Suppressor macrophage treated with lipopolysaccharide for 4 hours (primary cell): ENCODE measurements at places on chromosomes 1 and 21.
A peak's percentile ranks its signal among the peaks of the same experiment; 100 is the strongest.

GRCh38 chr1:73998348-73998959 lies 199.5 kb downstream of the LRRIQ3 start:
- DNase-seq: peak; percentile 18

- DNase-seq: peak; percentile 1
These were observed 335.0 kb upstream of the GREM2 start for GRCh38 chr1:240946926-240947325.

GRCh38 chr1:226526801-226527595 lies 21.6 kb upstream of the STUM start:
- DNase-seq: no peak

GRCh38 chr1:185008838-185009237 lies 34.5 kb upstream of the NIBAN1 start:
- DNase-seq: no peak

- no peak for DNase-seq
These were observed 46.5 kb downstream of the MORN1 start for GRCh38 chr1:2344744-2345296.

DNA sequence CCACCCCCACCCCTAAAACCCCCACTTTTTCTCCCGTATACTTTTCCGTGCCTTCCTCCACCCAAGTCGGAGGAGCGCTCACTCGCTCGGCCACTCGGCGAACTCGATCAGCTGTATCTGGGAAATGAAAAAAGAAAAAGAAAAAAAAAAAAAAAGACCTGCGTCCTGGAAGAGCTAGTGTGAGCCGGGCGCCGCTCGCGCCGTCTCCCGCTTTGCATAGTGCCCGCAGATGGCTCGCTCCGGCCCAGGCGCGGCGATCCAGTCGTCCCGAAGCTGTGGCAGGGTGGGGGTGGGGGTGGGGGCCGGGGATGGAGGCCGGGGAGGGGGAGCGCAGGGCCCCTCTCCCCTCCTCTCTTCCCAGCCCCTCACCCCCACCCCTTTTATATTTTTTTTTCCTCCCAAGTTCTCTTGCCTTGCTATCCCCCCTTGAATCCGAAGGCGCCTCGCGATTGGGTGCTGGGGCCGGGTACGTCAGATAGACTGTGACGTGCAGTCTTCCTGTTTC lies 299 bp upstream of the PROX1 start:
- peak; percentile 30 for DNase-seq

DNA sequence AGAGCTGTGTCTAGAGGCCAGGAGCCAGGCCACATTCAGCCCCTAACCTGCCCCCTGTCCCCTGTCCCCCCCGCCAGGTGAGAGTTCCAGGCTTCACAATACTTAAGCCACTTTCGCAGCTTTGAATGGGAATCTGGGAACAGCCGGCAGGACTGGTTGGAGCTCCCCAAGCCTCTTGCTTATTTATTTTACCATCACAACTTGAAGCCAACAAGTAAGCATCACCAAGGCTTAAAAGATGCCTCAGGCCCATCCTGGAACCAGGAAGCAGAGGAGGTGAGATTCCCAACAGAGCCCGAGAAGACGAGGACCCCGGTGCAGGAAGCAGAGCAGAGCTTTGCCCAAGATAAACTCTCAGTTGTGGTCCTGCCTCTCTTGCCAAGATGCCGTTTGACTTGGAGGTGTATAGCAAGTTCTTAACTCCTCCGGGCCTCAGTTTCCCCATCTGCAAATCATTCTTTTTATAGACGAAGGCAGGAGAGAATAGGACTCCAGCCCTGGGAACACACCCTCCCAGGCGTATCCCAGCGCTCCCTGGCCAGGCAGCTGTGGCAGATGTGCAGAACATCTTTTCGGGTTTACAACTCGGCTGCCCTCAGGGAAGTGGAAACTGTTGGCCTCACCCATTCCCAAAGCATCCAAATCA lies 66.8 kb upstream of the SLC25A33 start:
- no peak for DNase-seq

- DNase-seq: peak; percentile 76
These were observed 162.5 kb upstream of the SGIP1 start for GRCh38 chr1:66371233-66372005.

DNA sequence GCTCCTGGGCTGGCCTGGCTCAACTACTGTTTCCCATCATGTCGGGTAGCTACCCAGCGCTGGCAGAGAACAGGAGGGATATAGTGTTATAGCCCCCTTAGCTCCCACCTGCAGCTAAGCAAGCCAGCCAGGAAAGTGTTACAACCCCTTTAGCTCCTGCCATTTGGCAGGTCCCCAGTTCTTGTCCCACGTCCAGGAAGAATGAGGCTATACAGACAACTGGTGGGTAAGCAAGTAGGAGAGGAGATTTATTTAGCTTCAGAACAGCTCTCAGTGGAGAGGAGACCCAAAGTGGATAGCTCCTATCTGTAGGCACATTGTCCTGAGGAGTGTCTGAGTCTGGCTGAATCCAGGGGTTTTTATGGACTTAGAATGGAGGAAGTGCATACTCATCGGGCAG lies 741.1 kb upstream of the B3GALT2 start:
- no peak for DNase-seq

- DNase-seq: peak; percentile 99
These were observed 533 bp upstream of the LEPR start for GRCh38 chr1:65419681-65420589.

DNA sequence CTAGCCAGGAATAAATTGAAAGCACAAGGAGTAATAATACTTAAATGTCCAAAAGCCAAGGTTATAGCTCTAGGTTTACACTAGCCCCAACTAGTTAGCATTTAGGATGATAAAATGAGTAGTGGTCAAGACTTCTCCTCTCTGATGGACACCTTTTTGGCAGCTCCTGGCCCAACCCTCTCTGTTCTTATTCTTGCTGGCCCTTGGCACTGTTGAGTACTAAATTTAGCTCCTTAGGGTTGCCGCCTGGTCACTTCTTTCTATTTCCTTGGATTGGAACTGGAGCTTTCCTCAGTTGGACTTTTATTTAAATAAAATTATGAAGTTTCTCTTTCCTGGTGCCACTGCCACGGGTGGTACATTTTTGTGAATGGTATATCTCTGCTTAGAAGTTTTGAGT lies 28.3 kb downstream of the ARID1A start:
- DNase-seq: no peak

- no peak for DNase-seq
These were observed 36.6 kb downstream of the TMEM50B start for GRCh38 chr21:33443194-33443593.

DNA sequence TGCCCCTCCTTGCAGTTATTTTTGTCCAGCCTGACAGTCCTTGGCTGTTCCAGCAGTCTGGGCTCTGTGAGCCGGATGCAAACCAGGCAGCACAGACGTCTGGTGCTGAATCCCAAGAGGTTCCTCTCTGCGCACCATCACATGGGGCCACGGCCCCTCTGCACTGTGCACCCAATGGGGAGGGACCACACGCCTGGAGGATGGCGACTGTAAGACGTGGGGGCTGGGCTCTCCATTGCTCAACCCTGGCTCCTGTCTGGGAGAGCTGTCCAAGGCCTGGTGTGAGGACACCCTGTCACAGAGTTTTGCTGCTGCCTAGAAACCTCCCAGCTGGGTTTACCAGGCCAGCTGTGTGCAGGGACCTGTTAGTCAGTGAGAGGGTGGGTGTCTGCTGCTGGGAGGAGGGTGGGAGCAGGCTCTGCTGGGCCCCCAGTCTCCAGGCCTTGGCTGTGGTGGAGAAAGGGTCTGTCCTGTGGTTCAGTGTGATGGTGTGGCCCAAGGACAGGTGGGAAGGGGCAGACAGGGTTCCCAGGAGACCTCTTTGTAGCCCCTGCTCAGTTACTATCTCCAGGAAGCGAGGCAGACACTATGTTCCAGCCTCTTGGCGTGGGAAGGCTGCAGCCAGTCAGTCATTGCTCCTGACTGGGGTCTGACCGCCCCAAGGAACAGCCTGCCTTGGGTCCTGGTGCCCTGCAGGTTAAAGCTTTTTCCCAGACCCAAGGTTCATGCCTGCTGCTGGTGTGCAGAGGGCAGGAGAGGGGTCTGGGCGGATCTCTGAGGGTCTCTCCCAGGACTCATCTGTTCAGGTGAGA lies 13.8 kb downstream of the HEYL start:
- DNase-seq: no peak

DNA sequence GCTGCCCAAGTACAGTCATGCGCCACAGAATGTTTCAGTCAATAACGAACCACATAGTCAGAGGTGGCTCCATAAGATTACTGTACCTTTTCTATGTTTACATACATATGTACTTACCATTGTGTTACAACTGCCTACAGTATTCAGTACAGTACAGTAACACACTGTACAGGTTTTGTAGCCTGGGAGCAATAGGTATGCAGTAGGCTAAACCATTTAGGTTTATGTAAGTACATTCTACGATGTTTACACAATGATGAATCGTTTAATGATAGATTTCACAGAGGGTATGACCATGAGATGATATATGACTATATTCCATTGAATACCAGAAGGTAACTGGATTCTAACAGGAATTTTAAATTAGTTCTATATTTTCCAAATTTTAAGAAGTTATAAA lies 10.5 kb downstream of the YY1AP1 start:
- no peak for DNase-seq

GRCh38 chr1:179770887-179771502 lies 27.9 kb downstream of the FAM163A start:
- no peak for DNase-seq

- DNase-seq: peak; percentile 32
These were observed 36.2 kb upstream of the ZNF362 start for GRCh38 chr1:33219886-33220661.

- no peak for DNase-seq
These were observed 45.4 kb upstream of the WASF2 start for GRCh38 chr1:27535386-27535785.

GRCh38 chr1:85325920-85326319 lies 49.5 kb upstream of the BCL10 start:
- DNase-seq: no peak

DNA sequence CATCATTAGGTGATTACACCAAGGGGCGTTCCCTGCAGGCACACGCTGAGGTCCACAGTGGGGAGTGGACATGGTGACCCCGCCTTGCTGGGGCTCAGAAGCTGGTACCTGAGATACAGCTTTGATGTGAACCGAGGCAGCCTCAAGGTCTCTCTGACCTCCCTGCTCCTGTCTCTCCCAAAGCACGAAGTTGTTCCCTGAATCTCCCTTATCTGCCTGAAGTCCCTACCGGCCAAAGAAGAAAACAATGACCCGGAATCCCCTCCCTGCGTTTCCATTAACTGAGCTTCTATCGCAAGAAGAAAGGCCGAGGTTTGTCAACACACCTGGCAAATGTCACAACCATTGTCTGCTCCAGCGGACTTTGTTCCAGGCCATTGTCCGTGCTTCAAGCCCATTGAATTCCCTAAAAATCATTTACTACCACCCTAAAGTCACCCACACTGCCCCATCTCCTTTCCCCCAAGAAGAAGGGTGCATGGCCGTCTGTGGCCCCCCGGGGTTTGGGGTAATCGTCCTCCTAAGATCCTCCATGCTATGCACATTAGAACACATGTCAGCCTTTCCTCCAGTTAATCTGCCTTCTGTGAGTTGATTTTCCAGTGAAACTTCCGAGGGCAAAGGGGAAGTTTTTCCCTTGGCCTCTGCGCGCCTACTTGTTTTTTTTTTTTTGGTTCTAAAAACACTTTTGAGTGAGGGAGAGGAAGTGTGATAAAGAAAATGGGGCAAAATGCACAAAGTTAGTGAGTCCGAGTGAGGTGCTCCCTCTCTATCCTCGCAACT lies 48.1 kb upstream of the COL18A1 start:
- DNase-seq: no peak

DNA sequence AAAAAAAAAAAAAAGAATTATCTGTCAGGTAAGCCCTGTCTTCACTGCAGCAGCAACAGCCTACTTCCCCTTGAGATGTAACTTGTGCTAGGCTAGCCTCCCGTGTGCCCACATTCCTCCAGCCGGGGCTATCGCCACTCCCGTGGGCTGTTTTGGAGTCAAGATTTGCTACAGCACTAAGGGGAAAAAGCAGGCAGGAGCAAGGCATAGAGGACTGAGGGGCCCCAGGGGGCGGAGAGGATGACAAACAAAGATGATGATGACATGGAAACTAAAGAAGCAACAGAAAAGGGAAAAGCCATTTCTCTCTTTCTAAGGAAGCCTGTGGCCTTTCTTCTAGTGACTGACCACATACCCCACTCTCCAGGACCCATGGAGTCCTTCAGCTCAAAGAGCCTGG lies 1.9 kb downstream of the TNFAIP8L2 start:
- peak; percentile 70 for DNase-seq

DNA sequence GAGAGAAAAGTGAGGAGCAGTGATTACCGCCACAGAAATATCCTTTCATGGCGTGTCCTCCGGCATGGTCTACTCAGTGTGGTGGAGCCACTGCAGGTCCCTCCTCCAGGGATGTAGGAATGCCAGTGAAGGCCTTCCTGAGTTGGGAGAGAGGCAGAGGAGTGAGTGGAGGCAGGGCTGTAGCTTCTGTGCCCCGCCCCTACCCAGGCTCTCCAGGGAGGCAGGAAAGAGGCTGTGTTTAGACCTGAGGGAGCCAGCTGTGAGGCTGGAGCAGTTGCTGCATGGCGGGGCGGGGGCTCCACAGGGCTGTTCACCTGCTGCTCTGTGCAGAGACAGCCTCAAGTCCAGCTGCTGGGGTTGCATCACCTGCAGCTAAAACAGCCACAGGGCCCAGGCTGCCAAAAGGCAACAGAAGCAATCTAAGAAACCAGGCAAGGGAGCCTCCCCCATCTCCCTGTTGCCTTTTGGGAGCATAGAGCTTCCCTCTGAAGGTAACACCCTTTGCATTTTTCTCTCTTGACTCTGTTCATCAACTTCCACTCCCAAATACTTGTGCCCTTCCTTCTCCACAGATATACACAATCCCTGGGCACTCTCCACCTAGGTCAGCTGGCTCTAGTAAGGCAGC lies 801 bp upstream of the ANXA9 start:
- no peak for DNase-seq

- DNase-seq: no peak
These were observed 7.6 kb upstream of the FLG2 start for GRCh38 chr1:152367436-152367835.

- DNase-seq: no peak
These were observed 85.4 kb upstream of the CD53 start for GRCh38 chr1:110787328-110788071.

GRCh38 chr1:19074902-19075721 lies 118.6 kb upstream of the IFFO2 start:
- DNase-seq: no peak

DNA sequence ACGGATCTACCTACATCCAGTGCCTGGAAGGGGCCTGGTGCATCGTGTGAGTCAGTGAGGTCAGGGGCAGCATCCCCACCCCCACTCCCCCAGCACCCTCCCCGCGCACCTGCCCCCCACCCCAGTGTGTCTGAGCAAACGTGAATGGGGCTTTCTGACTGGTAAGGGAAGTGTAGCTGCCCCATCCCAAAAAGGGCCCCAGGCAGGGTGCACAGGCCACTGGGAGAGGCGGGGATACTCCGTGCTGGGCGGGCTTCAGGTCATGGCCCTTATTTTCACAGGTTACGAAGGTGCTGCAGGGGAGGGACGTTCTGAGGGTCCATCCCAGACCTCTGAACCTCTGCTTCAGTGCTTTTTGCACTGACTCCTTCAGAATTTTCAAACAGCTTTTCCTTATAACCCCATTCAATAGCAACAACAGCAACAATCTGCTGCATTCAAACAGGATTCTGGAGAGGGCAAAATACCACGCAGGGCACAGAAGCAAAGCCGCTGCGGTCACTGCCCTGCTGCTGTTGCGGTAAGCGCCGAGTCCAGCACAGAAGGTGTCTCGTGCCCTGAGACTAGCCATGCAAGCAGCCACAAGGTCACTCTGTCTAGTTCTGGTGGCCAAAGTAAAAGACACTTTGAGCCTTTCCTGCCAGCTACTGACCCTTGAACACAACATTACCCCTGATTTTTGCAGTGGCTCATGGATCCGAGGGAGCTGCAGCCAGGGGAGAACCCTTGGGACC lies 10.3 kb downstream of the TTC34 start:
- no peak for DNase-seq

- no peak for DNase-seq
These were observed 2.9 kb downstream of the DBT start for GRCh38 chr1:100246738-100247137.

GRCh38 chr1:206734499-206735142 lies 36.0 kb upstream of the IL19 start:
- peak; percentile 67 for DNase-seq
